ENCODE measurements at places on chromosomes 2 and 18.

GRCh38 chr18:60962625-60963024, 370.6 kb upstream of the CDH20 start:
- no peak for DNase-seq

DNA sequence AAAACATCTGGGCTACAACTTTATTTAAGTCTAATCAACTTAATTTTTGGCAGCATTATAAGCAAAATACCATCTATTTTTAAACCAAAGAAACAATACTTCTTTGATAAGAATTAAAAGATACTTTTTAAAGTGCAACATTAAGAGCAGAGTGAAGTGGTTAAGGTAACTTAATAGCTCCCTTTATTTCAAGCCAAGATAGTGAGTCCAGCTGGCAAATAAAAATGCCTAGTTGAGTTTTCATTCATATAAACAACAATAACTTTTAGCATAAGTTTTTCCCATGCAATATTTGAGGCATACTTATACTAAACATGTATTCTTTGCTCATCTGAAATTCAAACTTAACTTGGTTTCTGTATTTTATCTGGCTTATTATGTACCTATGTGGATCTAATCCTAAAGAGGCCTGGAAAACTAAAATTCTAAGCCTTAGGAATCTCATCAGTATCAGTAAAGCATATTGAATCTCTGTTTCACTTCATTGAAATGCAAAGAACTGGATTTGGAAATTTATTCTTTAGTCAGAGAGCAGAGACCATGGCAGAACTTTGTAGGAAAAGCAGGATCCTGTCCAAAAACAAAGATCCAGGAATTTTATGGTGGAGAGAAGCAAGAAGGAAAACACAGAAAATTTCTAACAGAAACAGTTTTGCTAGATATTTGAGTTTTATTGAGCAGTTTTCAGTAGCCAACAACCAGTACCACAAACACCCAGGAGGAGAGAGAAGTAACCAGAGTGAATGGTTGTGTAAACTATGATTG, 95.9 kb downstream of the COL3A1 start:
- DNase-seq: no peak

GRCh38 chr2:196925768-196926561, 542 bp downstream of the PGAP1 start:
- peak; percentile 92 for DNase-seq

DNA sequence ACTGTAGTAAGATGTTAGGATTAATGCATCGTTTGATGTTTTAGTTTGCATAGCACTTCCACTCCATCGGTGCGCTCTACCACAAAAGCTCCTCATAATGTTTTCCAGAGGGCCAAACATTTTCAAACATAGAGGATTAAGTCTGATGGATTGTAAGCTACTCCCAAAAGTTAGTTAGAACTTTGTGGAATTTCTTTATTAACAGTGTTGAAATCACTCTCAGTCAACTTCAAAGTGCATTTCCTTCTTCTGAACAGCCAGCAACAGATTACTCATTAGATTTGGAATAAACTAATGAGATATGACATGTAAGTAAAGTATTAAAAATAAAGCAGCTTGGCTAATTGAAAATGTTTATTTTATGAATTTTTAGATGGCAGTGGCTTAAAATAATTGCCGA, 30.1 kb upstream of the CTAGE1 start:
- no peak for DNase-seq

DNA sequence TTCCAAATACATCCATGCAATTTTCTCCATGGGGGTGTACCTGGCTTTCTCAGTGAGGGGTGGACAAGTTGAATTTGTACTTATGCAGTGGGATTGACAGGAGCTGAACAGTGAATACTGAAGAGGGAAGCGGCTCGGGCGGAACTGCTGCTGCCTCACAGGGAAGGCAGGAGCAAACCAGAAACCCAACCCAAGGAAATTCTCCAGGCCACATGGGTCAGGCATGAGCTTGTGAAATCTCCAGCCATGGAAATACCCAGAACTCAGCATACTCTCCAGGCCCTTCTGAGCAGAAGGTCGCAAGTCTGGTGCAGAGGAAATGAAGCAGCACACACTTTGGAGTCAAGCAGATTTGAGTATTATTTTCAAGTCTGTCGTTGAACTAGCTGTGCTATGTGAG, 26.5 kb upstream of the INO80C start:
- DNase-seq: no peak

- DNase-seq: peak; percentile 41
Observed at GRCh38 chr18:5628512-5629255, 84.9 kb upstream of the EPB41L3 start.

DNA sequence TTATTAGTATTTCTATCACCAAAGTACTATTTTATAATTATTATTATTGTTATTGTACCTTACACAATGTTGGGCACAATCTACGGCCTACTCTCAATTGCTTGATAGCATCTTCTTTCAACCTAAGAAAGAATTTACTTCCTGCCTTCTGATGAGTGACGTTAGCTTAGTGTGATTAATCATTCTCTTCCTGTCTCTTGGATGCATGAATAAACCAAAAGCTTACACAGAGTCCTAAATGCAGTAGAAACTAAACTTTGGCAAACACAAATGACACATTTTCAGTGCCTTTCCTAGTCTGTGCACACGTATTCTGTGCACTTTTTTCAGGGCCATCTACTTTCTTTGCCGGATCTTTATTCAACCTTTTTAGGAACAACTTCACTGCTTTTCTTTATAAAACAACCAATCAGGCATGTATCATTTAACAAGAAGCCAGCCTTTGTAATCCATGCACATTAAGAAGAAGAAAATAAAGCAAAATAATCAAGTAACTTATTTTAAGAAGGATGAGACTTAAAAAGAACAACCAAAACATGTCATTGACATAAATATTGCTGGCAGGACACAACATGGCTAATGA, 19.1 kb downstream of the TRAK2 start:
- no peak for DNase-seq

- no peak for DNase-seq
Observed at GRCh38 chr2:210839034-210839433, 282.6 kb downstream of the CPS1 start.

DNA sequence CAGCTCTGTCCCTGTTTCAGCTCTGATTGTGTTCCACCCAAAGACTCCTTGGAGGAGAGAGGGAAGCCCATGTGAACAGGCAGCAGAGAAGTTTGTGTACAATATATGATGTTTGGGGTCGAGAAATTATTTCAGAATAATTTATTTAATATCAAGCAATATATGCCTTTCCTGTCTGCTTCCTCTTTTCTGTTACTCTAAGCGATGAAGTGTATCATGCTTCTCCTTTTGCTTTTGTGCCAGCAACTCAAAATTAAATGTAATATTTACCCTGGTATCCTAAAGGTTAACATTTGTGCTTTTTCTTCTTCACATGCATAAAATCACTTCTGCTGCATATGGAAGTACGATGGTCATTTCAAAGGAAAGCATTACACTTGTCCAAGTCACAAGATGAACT, 2.4 kb upstream of the NTSR2 start:
- DNase-seq: no peak

GRCh38 chr2:41782306-41783158, 265.3 kb upstream of the PKDCC start:
- DNase-seq: peak; percentile 26

GRCh38 chr2:212939777-212940531, 211.5 kb downstream of the IKZF2 start:
- peak; percentile 63 for DNase-seq

- DNase-seq: no peak
Observed at GRCh38 chr2:152791979-152792378, 73.6 kb downstream of the ARL6IP6 start.

DNA sequence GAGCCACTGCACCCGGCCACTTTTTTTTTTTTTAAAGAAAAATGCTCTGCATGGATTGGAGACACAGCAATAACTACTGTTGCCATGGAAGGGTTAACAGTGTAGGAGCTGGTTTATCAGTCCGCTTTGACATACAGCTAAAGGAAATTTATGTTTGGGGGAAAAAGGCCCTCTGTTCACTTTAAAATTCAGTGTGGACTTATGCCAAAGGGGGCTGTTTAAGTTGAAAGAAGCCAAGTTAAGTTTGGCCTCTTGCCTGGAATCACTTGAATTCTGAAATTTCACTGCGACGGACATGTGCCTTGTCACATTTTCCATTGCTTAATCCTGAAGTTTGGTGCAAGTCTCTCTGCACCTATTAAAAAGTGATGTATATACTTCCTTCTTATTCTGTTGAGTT, 3.1 kb downstream of the KCNE4 start:
- DNase-seq: no peak
